Panc1 (cell line): ENCODE measurements at places on chromosomes 4 and X. TPM values are rescaled to one million over a fixed set of nuclear protein-coding genes. Genes with fewer than 3 reads are reported as not detected.

The IL2RG gene
- 0.28 TPM for total RNA-seq

The DMRTC1 gene
- 0.31 TPM for total RNA-seq

DNA sequence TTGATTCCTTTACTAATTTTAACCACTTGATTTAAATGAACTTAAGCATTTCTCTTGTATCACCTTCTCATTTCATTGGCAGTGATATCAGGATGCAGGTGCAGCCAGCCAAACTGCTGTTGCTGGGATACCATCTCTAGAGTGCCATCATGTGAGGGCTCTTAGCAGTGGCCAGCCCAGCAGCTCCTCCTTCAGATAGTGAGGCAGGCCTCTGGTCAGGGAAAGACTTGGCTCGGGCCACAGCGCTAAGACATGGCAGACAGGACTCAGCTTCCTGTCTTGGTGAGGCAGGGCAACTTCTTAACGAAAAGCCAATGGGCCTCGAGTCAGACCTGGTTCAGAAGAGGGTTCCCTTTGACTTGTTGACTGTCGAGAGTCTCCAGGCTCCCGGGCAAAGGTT, 50.0 kb downstream of the NOP14 start:
- H3K36me3 ChIP-seq, result no peaks in the 10 kb centered on the region
- no peak overlapping the region for H3K4me3 ChIP-seq
- no peak for DNase-seq
- H3K4me1 ChIP-seq, result no peaks in the 10 kb centered on the region
- no peak overlapping the region for H3K27ac ChIP-seq
- no peaks in the 10 kb centered on the region for H3K27me3 ChIP-seq

DNA sequence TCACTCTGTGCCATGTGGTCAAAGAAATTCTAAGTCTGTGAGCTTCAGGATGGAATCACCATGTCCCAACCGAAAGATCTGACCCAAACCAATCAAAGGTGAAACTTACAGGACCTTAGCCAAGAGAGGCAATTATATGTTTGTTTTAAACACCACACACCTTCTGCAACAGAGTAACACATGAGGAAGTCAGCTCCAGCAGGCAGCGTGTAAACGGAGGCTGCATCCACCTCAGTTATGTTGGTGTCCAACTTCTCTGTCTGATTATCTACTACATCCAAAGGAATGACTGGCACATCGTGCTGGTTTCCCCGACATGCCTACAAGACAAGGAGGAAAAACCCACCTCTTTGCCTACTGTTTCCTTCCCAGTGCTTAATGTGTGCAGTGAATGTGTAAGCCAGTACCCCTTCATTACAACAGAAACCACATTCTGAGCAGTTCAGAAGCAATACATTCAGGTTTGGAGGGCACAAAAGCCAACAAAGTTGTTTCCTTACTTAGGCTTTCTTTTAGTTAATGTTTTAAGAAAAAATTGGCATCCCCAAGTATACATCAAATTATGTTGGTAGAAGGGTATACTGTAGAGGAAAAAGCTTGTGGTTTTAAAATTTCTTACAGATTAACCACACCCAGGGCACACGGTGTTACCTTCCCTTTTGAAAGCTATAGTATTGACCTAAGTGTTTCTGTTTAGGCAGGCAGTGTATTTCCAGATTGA, 12.4 kb downstream of the CASP6 start:
- no peak for DNase-seq
- no peak overlapping the region for H3K4me3 ChIP-seq
- no peaks in the 10 kb centered on the region for H3K4me1 ChIP-seq
- H3K27ac ChIP-seq, result no peak overlapping the region
- no peaks in the 10 kb centered on the region for H3K27me3 ChIP-seq

- peak overlapping the region; percentile 7; the same call in 1 of the 2 replicates for H3K27ac ChIP-seq
- H3K4me1 ChIP-seq, result no peaks in the 10 kb centered on the region; the same call in none of the 2 replicates
- no peaks in the 10 kb centered on the region for H3K36me3 ChIP-seq
- no peak overlapping the region for H3K4me3 ChIP-seq
- H3K27me3 ChIP-seq, result no peaks in the 10 kb centered on the region
Observed at GRCh38 chrX:45788941-45789348, 588.3 kb upstream of the DIPK2B start.

The NMU gene
- 0.54 TPM for total RNA-seq

The BMX gene
- not detected for total RNA-seq

DNA sequence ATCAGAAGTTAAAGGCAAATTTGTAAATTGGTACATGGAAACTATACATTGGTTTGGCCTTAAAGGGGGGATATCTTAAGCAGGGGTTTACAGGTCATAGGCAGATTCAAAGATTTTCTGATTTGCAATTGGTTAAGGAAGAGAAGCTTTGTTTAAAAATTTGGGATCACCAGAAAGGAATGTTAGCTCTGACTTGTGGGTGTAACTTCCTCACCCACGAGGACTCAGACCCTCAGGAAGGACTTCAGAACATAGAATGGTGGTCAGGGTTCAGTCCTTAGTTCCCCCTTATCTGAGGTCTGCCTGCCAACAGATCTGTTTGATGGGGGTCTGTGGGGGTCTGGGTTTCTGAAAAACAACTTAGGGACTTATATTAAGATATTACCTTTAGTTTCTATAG, 427.4 kb upstream of the DIPK2B start:
- H3K4me1 ChIP-seq, result no peaks in the 10 kb centered on the region
- H3K27ac ChIP-seq, result no peak overlapping the region
- no peaks in the 10 kb centered on the region for H3K27me3 ChIP-seq
- H3K36me3 ChIP-seq, result no peaks in the 10 kb centered on the region
- no peak overlapping the region for H3K4me3 ChIP-seq

DNA sequence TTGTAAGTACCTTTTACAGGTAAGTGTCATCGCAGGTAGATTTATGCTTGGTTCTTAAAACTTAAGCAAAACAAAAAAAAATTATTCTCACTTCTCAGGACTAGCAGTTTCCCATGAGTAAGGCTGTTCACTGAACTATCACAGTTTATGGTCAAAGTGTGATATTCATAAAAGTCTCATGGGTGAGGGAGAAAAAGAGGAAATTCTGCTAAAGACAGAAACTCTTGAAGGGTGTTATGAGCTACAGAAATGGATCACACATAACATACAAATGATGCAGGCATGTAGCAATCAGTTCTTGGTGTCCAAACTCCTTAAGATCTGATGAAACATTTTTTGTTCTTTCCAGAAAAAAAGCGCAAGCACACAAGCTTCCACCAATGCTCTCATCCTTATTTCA, 8.5 kb downstream of the RAB9A start:
- no peak overlapping the region for H3K27ac ChIP-seq
- no peaks in the 10 kb centered on the region for H3K36me3 ChIP-seq
- H3K4me1 ChIP-seq, result peaks cover 3% of the 10 kb centered on the region; the same call in 1 of the 2 replicates
- no peak overlapping the region for H3K4me3 ChIP-seq

- H3K27ac ChIP-seq, result no peak overlapping the region
- no peaks in the 10 kb centered on the region for H3K27me3 ChIP-seq
- DNase-seq, result no peak
- no peaks in the 10 kb centered on the region for H3K36me3 ChIP-seq
- H3K4me1 ChIP-seq, result no peaks in the 10 kb centered on the region
Observed at GRCh38 chr4:146472404-146472803, 49.3 kb downstream of the SLC10A7 start.
